Spleen (tissue), 13 donors: ENCODE measurements at places on chromosomes 2 and 18. TPM values are rescaled to one million over a fixed set of nuclear protein-coding genes. Genes with fewer than 3 reads are reported as not detected.

The CLEC4F gene
- not detected for total RNA-seq

The G6PC2 gene
- not detected for total RNA-seq

The FSIP2 gene
- 0.89 TPM for total RNA-seq

DNA sequence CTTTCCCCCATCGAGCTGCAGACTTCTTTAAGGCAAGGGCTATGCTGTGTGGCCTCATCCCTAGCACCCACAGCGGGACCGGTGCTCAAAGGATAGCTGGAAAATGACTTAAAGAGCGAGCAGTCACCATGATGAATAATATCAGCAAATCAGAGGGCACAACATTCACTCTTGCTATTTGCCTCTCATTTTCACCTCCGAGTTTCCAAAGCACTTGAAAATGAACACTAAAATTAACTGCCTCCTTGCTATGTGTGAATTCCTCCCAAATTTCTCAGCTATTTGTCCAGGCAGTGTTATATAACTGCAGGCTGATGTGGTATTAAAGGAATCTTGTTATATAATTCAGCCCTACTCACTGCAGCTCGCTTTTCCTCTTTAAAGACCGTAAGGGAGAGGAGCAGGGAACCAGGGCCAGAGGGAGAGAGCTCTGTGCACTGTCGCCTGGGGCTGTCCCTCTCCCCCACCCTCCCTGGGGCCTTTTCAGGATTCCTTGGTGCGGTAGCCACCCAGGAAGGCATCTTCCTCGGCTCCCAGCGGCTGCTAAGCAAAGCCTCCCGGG lies 1.4 kb downstream of the CYS1 start:
- no peaks in the 10 kb centered on the region for H3K36me3 ChIP-seq
- peak overlapping the region; percentile 46 for H3K4me3 ChIP-seq
- H3K4me1 ChIP-seq: peaks cover 12% of the 10 kb centered on the region

DNA sequence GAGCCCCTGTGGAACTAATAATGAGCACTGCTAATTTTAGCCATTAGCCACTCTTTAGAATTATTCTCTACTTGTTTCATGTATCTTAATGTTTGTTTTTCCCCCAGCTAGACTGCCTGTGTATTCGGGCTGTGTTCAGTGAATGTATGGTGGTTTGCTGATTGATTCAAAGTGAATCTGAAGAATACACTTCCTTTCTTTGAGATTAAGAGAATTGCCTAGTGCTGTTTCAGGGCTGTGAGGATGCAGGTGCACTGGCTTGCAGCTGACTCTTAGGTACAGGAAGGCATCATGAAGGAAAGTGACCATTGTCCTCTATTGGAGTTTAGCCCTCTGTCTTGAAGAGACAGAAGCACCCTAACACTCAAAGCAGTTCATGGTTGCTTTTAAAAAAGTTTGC lies 138.7 kb downstream of the CERS6 start:
- no peak overlapping the region for H3K27ac ChIP-seq
- H3K36me3 ChIP-seq: no peaks in the 10 kb centered on the region
- H3K4me1 ChIP-seq: no peaks in the 10 kb centered on the region
- no peak overlapping the region for H3K4me3 ChIP-seq
- no peak for DNase-seq

- DNase-seq: no peak
- H3K27ac ChIP-seq: no peak overlapping the region
- H3K4me3 ChIP-seq: no peak overlapping the region
- no peaks in the 10 kb centered on the region for H3K4me1 ChIP-seq
- no peaks in the 10 kb centered on the region for H3K27me3 ChIP-seq
Observed at GRCh38 chr2:189291460-189291859, 111.9 kb upstream of the COL5A2 start.

- no peak overlapping the region for H3K4me3 ChIP-seq
- H3K27me3 ChIP-seq: no peaks in the 10 kb centered on the region
- no peaks in the 10 kb centered on the region for H3K36me3 ChIP-seq
- H3K27ac ChIP-seq: peak overlapping the region; percentile 45
Observed at GRCh38 chr18:48828691-48829442, 121.9 kb downstream of the SMAD7 start.
